ENCODE measurements at places on chromosomes 11 and 22. TPM values are rescaled to one million over a fixed set of nuclear protein-coding genes. Genes with fewer than 3 reads are reported as not detected.

OR52M1 gene
- polyA plus RNA-seq, result not detected

CHADL gene
- polyA plus RNA-seq, result 2.9 TPM

DNAJB7 gene
- not detected for polyA plus RNA-seq

GRIA4 gene
- 0.26 TPM for polyA plus RNA-seq

MMP26 gene
- polyA plus RNA-seq, result not detected

CCDC81 gene
- polyA plus RNA-seq, result 0.34 TPM

OPCML gene
- 0.04 TPM for polyA plus RNA-seq

OR52E8 gene
- not detected for polyA plus RNA-seq

ARHGAP42 gene
- polyA plus RNA-seq, result 11.6 TPM

WNT11 gene
- polyA plus RNA-seq, result 8.3 TPM

VSIG10L2 gene
- 0.45 TPM for polyA plus RNA-seq

APOA5 gene
- not detected for polyA plus RNA-seq

JHY gene
- 3.9 TPM for polyA plus RNA-seq

LYVE1 gene
- 12.3 TPM for polyA plus RNA-seq

ISX gene
- 0.12 TPM for polyA plus RNA-seq

WNT7B gene
- polyA plus RNA-seq, result not detected

BRSK2 gene
- polyA plus RNA-seq, result 0.67 TPM

MISFA gene
- polyA plus RNA-seq, result 2.8 TPM

MPZL2 gene
- 23.1 TPM for polyA plus RNA-seq

THOC5 gene
- 14.2 TPM for polyA plus RNA-seq

GRM5 gene
- polyA plus RNA-seq, result 0.01 TPM

SYCE3 gene
- polyA plus RNA-seq, result not detected

RASGRP2 gene
- 9.8 TPM for polyA plus RNA-seq

LAYN gene
- polyA plus RNA-seq, result 13.4 TPM

PPP2R1B gene
- 12.1 TPM for polyA plus RNA-seq

MUC2 gene
- not detected for polyA plus RNA-seq

Measured in adipose tissue (tissue), 3 donors.